Renal cortex interstitium (tissue), 15 donors: ENCODE measurements at places on chromosomes 2 and 18. TPM values are rescaled to one million over a fixed set of nuclear protein-coding genes. Genes with fewer than 3 reads are reported as not detected.
A peak's percentile ranks its signal among the peaks of the same experiment; 100 is the strongest.

DNA sequence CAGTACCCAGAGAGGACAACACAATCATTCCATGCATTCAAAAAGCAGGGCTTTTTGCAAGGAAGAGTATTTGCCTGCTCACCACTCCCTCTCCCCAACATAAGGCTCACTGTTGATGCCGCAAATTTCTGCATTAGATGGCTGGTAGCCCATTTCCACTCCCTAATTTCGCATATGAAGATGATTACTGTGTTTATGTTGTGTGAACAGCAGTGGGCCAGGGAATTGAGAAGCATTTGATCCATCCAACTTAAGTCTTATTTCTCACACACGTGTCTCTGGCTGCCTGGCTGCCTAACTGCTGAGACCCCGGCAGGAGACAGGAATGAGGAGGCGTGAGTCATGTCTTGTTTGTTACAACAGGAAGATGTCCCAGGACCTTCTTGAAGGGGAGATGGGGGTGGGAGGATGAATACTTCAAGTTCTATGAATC is 294.1 kb downstream of the ALK start:
- DNase-seq, result no peak

- no peak for DNase-seq
Measured at GRCh38 chr2:189519631-189520387, 60.8 kb downstream of the SLC40A1 start.

DNA sequence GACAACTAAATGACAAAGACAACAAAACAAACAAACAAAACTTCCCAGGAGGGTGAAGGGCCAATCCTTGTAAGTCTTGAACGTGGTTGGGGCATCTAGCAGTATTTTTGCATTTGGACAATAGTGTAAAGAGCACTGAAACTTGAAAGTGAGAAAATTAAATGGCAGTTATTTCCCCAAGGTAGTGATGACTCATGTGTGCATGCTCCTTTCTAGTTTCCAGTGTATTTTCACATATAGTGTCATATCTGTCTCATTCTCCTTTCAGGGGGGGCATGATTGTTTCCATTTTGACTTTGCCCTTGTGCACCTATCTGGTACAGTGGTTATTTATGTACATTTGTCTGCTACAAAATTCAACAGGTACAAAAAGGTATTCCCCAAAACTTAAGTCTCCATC is 39.5 kb downstream of the CERS6 start:
- no peak for DNase-seq

- no peak for DNase-seq
Measured at GRCh38 chr2:15738943-15739342, 147.3 kb downstream of the DDX1 start.

DNA sequence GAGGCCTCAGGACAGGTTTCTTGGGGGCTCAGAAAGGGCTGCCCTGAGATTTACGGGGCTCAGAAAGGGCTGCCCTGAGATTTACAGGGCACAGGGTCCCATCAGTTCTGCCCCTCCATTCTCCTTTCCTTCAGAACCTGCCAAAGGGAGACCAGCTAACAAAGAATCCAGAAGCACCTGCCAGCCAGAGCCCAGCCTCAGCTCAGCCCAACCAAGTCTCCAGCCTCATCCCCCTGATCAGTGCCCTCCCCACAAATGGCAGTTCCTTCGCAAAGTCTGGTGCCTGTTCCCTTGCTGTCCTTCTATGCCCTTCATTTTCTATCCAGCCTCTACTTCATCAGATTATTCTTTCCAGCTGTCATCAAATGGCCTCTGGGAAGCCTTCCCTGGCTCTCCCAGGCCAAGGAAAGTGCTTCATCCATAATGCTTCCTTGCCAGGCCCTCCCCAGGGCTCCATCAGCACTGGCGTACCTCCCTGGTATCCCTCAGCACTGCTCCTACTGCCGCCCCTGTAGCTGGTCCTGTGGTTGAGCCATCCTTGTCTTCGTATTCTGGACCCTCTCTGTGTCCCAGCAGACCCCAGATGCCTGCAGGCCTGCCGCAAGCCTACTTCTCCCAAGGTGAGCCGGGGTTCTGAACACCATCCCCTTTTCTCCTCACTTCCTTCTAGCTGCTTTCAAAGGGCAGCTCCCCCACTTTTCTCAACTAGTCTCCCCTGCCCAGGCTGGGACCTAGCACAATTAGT is 96.2 kb upstream of the EPAS1 start:
- DNase-seq, result no peak

DNA sequence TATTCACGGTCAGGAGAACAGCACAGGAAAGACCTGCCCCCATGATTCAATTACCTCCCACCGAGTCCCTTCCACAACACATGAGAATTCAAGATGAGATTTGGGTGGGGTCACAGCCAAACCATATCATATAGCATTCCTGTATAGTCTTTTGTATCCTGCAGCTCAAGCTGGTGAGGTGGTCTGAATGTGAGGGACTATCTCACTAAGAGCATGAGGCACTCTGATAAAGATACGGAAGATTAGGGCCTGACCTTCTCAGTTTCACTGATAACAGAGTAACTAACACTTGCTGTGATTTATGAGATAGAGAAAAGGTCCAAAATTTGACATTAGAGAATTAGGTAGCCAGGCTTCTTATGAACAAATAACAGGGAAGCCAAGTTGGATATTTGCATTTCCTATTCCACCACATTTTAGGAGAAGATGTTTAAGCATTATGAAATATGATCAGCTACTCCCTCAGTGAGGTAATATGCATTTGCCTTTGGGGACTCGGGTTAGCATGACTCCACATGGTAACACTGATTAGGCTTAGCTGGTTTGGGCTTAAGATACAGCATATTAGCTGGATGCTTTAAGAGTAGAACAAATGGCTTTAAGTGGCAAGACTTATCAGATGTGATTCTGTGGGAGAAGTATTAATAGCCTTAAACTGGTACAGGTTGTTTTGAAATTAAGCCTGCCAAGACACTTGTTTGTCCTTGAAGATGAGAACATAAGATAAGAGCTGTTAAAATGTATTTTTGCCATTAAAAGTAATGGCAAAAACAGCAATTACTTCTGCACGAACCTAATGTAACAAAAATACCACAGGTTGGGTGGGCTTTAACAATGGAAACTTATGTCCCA is 106.9 kb upstream of the MSTN start:
- DNase-seq, result no peak

DNA sequence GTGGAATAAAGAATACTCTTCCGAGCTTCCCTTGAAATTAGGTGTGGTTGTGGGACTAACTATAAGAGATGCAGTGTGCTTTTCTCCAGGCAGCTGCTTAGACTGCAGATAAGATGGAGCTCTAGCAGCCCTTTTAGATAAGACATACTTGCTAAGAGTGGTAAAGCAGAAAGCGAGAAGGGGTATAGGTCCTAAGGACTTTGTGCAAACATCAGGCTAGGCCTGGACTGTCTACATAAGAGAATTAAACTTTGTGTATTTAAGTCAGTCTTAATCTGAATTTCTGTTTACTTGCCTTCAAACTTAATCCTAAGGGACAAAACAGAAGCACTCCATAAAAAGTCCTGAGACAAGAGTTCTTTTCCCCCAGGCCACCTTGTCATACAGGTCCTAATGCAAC is 218.9 kb downstream of the RAB3GAP1 start:
- no peak for DNase-seq

GRCh38 chr2:202337151-202337550 is 39.0 kb upstream of the BMPR2 start:
- no peak for DNase-seq

- no peak for DNase-seq
Measured at GRCh38 chr18:10139783-10140410, 226.1 kb downstream of the VAPA start.

GRCh38 chr2:140929849-140930248 is 1201.0 kb downstream of the LRP1B start:
- peak; percentile 18 for DNase-seq

- DNase-seq, result no peak
Measured at GRCh38 chr2:212294816-212295215, 243.8 kb downstream of the ERBB4 start.

- no peak for DNase-seq
Measured at GRCh38 chr2:107592280-107592624, 234.4 kb upstream of the RGPD4 start.

Gene DNER
- polyA plus RNA-seq, result 61.4 TPM

Gene AGBL5
- 61.9 TPM for polyA plus RNA-seq

Gene VSNL1
- 3.8 TPM for polyA plus RNA-seq

Gene LAMA1
- 77.7 TPM for polyA plus RNA-seq

Gene RNF152
- polyA plus RNA-seq, result 14.5 TPM

Gene UGT1A4
- not detected for polyA plus RNA-seq

Gene RBBP8
- polyA plus RNA-seq, result 51.0 TPM

Gene CRYGC
- not detected for polyA plus RNA-seq

Gene SOWAHC
- 16.9 TPM for polyA plus RNA-seq

Gene DES
- 6.5 TPM for polyA plus RNA-seq
